HFFc6 (cell line): ENCODE measurements at places on chromosomes 4 and X. TPM values are rescaled to one million over a fixed set of nuclear protein-coding genes. Genes with fewer than 3 reads are reported as not detected.

PF4V1 gene
- total RNA-seq = not detected in 2 replicates

SH3D19 gene
- total RNA-seq = 40.2 to 48.4 TPM (median 44.7 TPM) in 3 replicates

BTC gene
- total RNA-seq = not detected in 3 replicates

FHIP1A gene
- 0.48 to 1.3 TPM (median 0.81 TPM) in 3 replicates for total RNA-seq

CDKL5 gene
- total RNA-seq = 5.9 and 6.1 TPM in 2 replicates

TNMD gene
- total RNA-seq = not detected in 2 replicates

KLHL4 gene
- total RNA-seq = not detected in 3 replicates

ARSH gene
- not detected in 3 replicates for total RNA-seq

PIN4 gene
- total RNA-seq = 2.5 to 3.9 TPM (median 3.5 TPM) in 3 replicates

DYNLT3 gene
- total RNA-seq = 25.6 and 33.8 TPM in 2 replicates

PROM1 gene
- total RNA-seq = 0.34 TPM in 1 of 3 replicates, not detected in the others

DNA sequence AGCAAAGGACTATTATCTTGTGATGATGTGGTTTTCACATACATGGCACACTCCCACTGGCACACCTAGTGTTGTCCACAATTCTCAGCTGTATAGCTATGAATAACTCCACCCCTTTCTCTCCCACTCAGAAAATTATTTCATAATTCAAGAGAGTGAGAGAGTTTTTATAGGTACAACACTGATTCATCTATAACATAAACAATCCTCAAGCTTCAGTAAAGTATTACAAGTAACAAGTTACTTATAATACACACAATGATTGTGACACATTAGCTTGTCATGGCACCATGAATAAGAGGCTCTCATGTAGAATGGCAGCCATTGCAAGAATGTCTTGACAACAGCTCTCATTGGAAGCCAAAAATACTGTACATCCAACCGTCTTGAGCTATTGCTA lies 43.9 kb downstream of the RAB40A start:
- H3K36me3 ChIP-seq = no peaks in the 10 kb centered on the region
- H3K27me3 ChIP-seq = no peaks in the 10 kb centered on the region; the same call in 1 of the 2 replicates
- H3K4me1 ChIP-seq = 0 out of 2 replicates have a peak, but pooled peaks cover 5% of the 10 kb centered on the region
- DNase-seq = peak; percentile 1
- H3K27ac ChIP-seq = no peak overlapping the region

DNA sequence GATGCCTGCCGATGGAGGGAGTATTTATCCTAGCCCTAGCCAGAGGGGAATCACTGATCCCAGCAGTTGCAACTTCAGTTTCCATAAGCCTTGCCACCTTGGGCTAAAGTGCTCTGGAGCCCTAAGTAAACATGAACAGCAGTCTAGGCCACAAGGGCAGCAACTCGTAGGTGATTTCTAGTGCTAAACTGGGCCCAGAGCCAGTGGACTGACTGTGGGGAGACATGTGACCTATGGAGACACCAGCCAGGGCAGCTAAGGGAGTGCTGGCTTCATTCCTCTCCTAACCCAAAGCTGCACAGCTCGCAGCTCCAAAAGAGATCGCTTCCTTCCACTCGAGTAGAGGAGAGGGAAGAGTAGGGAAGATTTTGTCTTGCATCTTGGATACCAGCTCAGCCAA lies 120.8 kb upstream of the MAGEA10 start:
- H3K27me3 ChIP-seq = no peaks in the 10 kb centered on the region; the same call in none of the 2 replicates
- no peak for DNase-seq
- H3K4me1 ChIP-seq = no peaks in the 10 kb centered on the region
- no peaks in the 10 kb centered on the region for H3K36me3 ChIP-seq
- no peak overlapping the region for H3K4me3 ChIP-seq

GRCh38 chr4:40403081-40403480 lies 67.9 kb downstream of the CHRNA9 start:
- no peak overlapping the region for H3K4me3 ChIP-seq
- H3K27ac ChIP-seq = no peak overlapping the region
- no peak for DNase-seq
- peaks cover 7% of the 10 kb centered on the region for H3K4me1 ChIP-seq

GRCh38 chrX:122133478-122133877 lies 1050.6 kb upstream of the GRIA3 start:
- H3K36me3 ChIP-seq = no peaks in the 10 kb centered on the region
- no peaks in the 10 kb centered on the region for H3K4me1 ChIP-seq
- 0 out of 2 replicates have a peak, but pooled peaks cover 2% of the 10 kb centered on the region for H3K27me3 ChIP-seq
- H3K27ac ChIP-seq = no peak overlapping the region
- no peak overlapping the region for H3K4me3 ChIP-seq
- DNase-seq = no peak

DNA sequence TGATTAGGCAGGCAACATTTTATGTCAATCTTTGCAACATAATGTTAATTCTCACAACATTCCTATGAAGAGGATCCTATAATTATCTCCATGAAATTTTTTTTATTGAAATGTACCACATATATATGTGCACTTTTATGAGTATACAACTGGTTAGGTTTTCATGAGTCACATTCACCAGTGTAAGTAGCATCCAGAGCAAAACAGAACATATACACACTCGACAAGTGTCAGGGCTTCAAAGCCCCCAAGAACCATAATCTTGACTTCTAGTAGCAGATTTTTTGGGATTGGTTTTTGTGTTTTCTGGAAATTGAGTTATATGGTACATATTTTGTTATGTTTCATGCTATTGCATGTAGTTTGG lies 62.4 kb downstream of the ARHGAP10 start:
- H3K27me3 ChIP-seq = no peaks in the 10 kb centered on the region
- H3K4me3 ChIP-seq = no peak overlapping the region; the same call in 1 of the 2 replicates
- H3K36me3 ChIP-seq = peaks cover 7% of the 10 kb centered on the region
- peaks cover 63% of the 10 kb centered on the region for H3K4me1 ChIP-seq
- DNase-seq = no peak
- peak overlapping the region; percentile 59; the same call in 1 of the 2 replicates for H3K27ac ChIP-seq

DNA sequence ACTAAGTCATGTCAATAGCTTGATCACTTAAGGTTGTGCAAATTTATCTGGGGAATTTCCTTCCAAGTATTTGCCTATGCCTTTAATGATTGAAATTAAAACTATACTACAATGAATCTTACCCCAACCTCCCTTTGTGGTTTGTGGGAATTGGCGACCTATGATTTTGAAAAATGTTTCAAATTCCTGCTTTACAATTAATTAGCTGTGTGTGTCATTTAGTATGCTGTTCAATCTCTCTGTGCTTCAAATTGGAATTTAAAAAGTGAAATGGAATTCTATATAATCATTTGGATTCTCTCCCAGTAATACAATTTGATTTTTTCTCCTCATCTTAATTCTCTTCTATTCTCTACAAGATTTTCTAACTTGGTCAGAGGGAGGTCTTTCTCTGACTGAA lies 2319.5 kb downstream of the ARAP2 start:
- DNase-seq = no peak
- no peak overlapping the region for H3K4me3 ChIP-seq
- peak overlapping the region; percentile 10; the same call in 1 of the 2 replicates for H3K27ac ChIP-seq
- peaks cover 3% of the 10 kb centered on the region; the same call in 1 of the 2 replicates for H3K36me3 ChIP-seq
- peaks cover 23% of the 10 kb centered on the region for H3K4me1 ChIP-seq

DNA sequence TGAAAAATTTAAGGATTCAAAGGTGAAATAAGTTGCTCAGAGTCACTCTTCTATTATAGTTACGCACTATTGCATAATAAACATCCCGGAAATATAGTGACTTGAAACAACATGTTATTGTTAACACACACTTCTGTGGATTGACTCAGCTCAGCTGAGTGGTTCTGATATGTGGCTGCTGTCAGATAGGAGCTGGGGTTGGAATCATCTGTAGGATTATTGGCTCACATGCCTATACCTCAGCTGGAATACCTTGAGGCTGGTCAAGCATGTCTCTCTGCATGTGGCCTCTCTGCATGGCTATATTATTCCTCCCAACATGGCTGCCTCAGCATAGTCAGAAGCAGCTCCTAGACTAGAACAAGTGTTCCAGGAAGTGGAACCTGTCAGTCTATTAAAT lies 486.7 kb upstream of the MAGEB2 start:
- H3K27me3 ChIP-seq = peaks cover 2% of the 10 kb centered on the region; the same call in 1 of the 2 replicates
- no peaks in the 10 kb centered on the region for H3K4me1 ChIP-seq
- DNase-seq = no peak
- no peak overlapping the region for H3K4me3 ChIP-seq
- no peak overlapping the region for H3K27ac ChIP-seq

DNA sequence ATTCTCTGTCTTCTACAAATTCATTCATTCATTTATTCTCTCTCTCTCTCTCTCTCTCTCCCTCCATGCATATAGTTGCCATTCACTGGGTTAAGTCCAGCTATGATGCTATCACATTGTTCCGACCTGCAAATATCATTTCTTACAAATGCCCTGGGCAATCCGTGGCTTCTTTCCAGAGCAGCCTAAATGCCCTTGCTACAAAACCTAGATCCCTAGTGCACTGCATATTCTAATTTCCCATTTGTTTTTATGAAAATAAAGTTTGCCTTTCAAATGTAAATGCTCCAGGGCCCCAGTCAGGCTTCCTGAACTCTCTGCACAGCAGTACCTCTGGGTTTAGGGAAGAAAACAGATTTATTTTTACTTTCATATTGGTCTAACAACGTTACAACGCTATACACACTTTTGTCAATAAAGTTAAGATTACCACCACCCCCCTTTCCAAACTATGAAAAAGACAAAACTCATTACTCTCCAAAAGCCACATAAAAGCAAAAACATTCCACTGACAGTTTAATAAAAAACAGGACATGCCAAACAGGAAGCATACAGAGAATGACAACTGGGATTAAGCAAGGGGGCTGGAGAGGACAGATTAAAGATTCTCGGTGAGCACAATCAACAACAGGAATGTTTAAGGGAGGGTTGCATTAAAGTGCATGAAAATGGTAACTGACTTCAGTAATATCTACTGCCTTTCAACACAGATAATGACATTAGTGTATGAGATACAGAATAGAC lies 104.3 kb downstream of the USP46 start:
- H3K27ac ChIP-seq = no peak overlapping the region
- H3K4me1 ChIP-seq = peaks cover 15% of the 10 kb centered on the region
- H3K27me3 ChIP-seq = peaks cover 21% of the 10 kb centered on the region
- H3K36me3 ChIP-seq = no peaks in the 10 kb centered on the region

DNA sequence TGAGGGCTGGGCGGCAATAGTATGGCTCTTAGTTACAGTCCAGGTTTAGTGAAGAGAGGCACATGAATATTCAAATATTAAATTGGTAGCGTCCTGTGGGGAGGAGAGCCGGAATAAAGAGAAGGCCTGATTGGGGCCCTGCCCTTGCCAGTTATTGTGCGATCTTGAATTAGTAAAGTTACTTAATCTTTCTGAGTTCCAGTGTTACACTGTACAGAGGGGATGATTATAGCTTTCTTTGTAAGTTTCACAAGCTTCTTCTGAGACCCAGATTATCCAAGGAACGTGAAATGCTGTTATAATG lies 1.2 kb downstream of the METAP1 start:
- DNase-seq = peak; percentile 1
- H3K27me3 ChIP-seq = no peaks in the 10 kb centered on the region
- peak overlapping the region; percentile 69 for H3K27ac ChIP-seq
- H3K4me1 ChIP-seq = peaks cover 44% of the 10 kb centered on the region
- peak overlapping the region; percentile 95 for H3K4me3 ChIP-seq
- H3K36me3 ChIP-seq = peaks cover 11% of the 10 kb centered on the region

- H3K27ac ChIP-seq = peak overlapping the region; percentile 20; the same call in 1 of the 2 replicates
- H3K27me3 ChIP-seq = no peaks in the 10 kb centered on the region; the same call in 1 of the 2 replicates
- H3K36me3 ChIP-seq = no peaks in the 10 kb centered on the region
- no peak overlapping the region for H3K4me3 ChIP-seq
- H3K4me1 ChIP-seq = peaks cover 4% of the 10 kb centered on the region; the same call in 1 of the 2 replicates
Observed at GRCh38 chrX:74579597-74580198, 34.7 kb downstream of the RLIM start.

DNA sequence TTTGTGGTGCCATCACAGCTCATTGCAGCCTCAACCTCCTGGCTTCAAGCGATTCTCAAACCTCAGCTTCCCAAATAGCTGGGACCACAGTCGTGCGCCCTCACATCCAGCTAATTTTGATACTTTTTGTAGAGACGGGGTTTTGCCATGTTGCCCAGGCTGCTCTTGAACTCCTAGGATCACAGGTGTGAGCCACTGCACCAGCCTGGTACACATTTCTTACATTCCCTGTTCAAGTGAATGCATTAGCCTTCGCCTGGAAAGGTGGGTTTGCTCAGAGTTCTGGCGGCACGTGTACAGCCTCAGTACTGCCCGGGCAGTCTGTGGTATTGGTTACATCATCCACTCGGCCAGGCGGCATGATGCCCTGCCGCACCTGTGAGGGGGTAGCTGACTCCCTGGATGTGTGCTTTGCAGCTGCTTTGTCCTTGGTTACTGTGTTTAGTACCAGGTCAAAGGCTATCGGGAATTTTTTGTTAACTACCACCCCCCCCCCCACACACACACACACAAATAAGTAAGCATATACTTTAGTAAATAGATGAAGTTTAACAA lies 57.1 kb downstream of the TNIP2 start:
- no peaks in the 10 kb centered on the region; the same call in none of the 2 replicates for H3K27me3 ChIP-seq
- DNase-seq = no peak
- H3K27ac ChIP-seq = peak overlapping the region; percentile 26; the same call in 1 of the 2 replicates
- H3K4me3 ChIP-seq = no peak overlapping the region
- H3K4me1 ChIP-seq = no peaks in the 10 kb centered on the region

DNA sequence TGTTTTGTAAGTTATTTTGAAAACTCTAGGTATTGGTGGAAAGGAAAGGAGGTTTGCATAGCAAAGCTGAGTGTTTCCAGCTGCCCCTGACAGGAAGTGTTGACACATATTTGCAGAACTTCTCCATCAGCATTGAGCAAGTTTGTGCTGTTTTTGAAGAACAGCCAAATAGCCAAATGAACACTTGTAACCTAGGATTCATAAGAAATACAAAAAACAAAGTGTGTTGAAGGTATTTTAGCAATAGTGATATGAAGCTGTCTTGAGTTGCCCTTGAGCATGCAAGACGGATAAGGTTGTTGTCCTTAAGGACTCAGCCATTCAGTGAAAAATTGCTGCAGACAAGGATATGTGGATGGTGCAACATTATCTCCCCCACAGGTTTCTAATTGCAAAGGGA lies 68.3 kb upstream of the PGM2 start:
- H3K27me3 ChIP-seq = peaks cover 43% of the 10 kb centered on the region
- DNase-seq = peak; percentile 18
- H3K36me3 ChIP-seq = no peaks in the 10 kb centered on the region
- peaks cover 5% of the 10 kb centered on the region; the same call in 1 of the 2 replicates for H3K4me1 ChIP-seq
- H3K4me3 ChIP-seq = no peak overlapping the region

- no peak overlapping the region for H3K27ac ChIP-seq
- H3K36me3 ChIP-seq = peaks cover 10% of the 10 kb centered on the region
- no peaks in the 10 kb centered on the region for H3K27me3 ChIP-seq
- H3K4me1 ChIP-seq = peaks cover 19% of the 10 kb centered on the region
- no peak for DNase-seq
- H3K4me3 ChIP-seq = no peak overlapping the region
Observed at GRCh38 chr4:182683661-182684060, 233.5 kb downstream of the DCTD start.

GRCh38 chr4:139950568-139950967 lies 203.4 kb downstream of the MAML3 start:
- no peaks in the 10 kb centered on the region for H3K36me3 ChIP-seq
- H3K27me3 ChIP-seq = peaks cover 18% of the 10 kb centered on the region
- peaks cover 30% of the 10 kb centered on the region for H3K4me1 ChIP-seq
- no peak overlapping the region for H3K27ac ChIP-seq
- no peak overlapping the region for H3K4me3 ChIP-seq

DNA sequence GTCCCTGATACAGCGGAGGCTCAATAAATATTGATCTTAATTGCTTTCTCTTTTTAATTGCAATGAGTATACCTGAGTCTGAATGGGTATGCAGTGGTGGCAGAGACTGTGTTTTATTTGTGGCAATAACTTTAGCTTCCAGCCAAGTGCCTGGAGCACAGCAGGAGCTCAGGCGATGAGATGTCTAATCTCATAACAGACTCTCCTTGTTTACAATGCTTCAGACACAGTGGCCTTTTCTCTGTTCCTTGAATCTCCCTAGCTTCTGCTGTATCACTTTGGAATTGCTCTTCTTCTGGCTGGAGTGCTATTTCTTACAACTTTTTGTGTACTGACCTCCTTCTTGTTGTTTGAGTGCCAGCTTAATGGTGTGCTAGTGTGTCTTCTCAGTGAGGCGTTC lies 91.5 kb upstream of the UNC5C start:
- H3K36me3 ChIP-seq = no peaks in the 10 kb centered on the region
- no peak for DNase-seq
- no peaks in the 10 kb centered on the region for H3K27me3 ChIP-seq
- no peaks in the 10 kb centered on the region for H3K4me1 ChIP-seq

- peaks cover 91% of the 10 kb centered on the region for H3K4me1 ChIP-seq
- H3K36me3 ChIP-seq = no peaks in the 10 kb centered on the region; the same call in 1 of the 2 replicates
Observed at GRCh38 chr4:140256941-140257340, 103.0 kb upstream of the MAML3 start.
